Aorta (tissue), 5 donors: ENCODE measurements at places on chromosomes 4 and X. TPM values are rescaled to one million over a fixed set of nuclear protein-coding genes. Genes with fewer than 3 reads are reported as not detected.

- no peak for DNase-seq
Observed at GRCh38 chr4:20528508-20528907, 171.8 kb upstream of the PACRGL start.

DNA sequence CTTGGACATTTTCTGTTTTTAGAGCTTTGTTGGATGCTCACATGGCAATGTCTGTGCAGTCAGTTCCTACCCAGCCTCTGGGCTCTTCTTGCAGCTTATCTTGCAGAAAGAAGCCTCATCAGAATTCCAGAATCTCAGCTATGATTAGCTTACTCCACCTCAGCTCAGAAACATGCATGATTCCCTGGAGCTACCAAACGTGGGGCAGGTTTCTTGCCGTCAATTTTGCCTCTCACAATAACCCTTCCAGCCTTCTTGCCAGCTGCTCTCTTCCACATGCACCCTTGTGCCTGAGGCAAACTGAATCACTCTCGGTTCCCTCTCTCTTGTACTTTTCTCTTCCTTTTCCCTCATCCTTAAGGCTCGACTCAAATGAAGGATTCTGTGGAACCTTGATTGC lies 141.4 kb downstream of the PTTG2 start:
- no peak for DNase-seq

DNA sequence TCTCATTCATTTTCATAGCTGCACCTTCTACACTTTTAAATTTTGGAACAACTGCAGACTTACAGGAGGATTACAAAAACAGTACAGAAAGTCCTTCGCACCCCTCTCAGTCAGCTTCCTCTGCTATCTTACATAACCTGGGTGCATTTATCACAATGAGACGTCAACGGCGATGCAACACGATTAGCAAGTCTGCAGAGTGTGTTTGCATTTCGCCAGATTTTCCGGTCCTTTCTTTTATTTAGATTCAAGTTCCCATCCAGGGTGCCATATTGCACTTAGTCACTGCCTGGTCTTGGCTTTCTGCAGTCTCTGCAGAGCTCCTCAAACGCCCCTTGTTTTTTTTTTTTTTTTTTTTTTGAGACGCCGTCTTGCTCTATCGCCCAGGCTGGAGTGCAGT lies 85.9 kb downstream of the ASMT start:
- no peak for DNase-seq

Gene GPR34
- 18.3 TPM for total RNA-seq

DNA sequence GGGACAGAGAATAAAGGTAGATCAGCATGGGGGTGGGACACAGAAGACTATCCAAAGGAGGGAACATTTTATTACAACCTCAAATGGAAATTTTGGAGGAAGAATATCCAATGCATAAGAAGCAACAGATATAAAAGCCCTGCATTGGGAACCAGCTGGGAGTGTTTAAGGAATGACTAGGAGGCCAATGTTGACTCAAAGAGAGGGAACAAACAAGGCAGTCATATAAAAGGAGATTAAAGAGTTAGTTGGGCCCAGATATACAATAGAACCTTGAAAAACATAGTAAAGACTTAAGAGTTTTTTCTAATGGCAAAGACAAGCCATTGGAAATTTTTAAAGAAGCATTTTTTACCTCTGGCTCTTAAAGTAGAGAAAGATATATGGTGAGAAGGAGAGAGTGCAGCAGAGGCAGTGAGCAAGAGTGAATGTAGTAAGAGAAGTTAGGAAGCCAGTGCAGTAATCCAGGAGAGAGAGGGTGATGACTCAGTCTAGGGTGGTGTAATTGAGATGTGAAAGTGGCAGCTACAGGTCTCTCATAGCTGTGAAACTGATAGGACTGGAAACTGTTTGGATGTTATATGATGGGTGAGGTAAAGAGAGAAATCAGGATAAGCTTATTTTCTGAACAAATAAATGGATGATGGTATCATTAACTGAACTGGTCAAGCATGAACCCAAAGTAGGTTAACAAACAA lies 182.2 kb upstream of the ATOH1 start:
- no peak for DNase-seq

GRCh38 chr4:102760645-102761295 lies at the start of gene MANBA:
Gene MANBA, minus strand, starts transcription at chr4:102760968. Its CDS starts 74 bp downstream, at chr4:102760894.
- DNase-seq, result peak; percentile 95

GRCh38 chrX:115560211-115560977 lies 580 bp upstream of the PLS3 start:
- DNase-seq, result no peak

Gene ETDA
- not detected for total RNA-seq

Gene JAKMIP1
- total RNA-seq, result 0.21 TPM

Gene CTAG1B
- not detected for total RNA-seq

GRCh38 chr4:33302321-33302720 lies 2582.2 kb downstream of the PCDH7 start:
- no peak for DNase-seq

Gene DCAF12L1
- total RNA-seq, result not detected

DNA sequence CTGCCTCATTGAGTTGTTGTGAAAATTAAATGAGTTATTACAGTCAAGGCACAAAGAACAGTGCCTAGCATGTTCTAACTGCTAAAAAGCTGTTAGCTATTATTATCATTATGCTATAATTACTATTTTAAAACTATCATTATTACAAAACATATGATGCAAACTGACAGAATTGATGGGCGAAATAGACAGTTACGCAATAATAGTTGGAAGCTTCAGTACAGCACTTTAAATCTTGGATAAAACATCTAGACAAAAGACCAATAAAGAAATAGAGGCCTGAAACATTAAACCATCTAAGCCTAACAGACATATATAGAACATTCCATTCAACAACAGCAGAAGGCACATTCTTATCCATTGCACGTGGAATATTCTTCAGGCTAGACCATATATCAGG lies 73.0 kb downstream of the TAB3 start:
- DNase-seq, result no peak

Gene ASB12
- 0.45 TPM for total RNA-seq

Gene PCDH10
- 15.1 TPM for total RNA-seq

GRCh38 chr4:168724243-168724642 lies 227.4 kb downstream of the PALLD start:
- no peak for DNase-seq

GRCh38 chr4:37754410-37755185 lies 68.4 kb upstream of the RELL1 start:
- DNase-seq, result no peak

DNA sequence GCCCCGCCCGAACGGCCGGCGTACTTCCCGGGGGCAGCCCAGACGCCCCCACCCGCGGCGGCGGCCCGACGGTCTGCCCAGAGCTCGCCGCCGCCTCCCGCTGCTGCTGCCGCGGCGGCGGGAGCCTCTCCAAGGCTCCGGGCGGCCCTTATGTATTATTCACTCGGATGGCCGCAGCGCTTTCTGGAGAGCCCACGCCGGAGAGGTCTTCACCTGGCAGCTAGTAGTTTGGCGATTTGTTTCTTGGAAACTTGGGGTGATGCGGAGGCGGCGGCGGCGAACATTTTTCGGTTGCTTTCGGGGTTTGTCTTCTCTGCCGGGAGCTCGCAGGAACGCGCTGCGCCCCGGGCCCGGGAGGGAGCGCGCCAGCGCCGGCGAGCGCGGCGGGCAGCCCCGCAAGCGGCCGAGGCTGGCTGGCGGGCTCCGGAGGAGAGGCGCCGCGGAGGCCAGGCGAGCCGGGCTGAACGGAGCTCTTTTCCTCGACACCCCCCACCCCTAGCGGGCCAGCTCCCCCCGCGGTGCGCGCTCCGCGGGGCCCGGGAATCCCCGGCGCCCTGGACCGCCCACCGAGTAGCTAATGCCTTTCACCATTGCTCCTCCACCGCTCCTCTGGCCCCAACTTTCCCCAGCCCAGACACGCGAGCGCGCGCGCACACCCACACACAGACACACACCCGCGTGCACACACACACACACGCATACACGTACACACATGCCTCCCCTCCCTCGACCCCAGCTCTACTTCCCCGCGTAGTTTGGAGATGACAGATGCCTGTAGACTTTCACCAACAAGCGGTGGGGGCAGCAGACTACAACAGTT lies 113.5 kb downstream of the DHX15 start:
- peak; percentile 52 for DNase-seq
